ENCODE measurements at places on chromosomes 4 and X.

DNA sequence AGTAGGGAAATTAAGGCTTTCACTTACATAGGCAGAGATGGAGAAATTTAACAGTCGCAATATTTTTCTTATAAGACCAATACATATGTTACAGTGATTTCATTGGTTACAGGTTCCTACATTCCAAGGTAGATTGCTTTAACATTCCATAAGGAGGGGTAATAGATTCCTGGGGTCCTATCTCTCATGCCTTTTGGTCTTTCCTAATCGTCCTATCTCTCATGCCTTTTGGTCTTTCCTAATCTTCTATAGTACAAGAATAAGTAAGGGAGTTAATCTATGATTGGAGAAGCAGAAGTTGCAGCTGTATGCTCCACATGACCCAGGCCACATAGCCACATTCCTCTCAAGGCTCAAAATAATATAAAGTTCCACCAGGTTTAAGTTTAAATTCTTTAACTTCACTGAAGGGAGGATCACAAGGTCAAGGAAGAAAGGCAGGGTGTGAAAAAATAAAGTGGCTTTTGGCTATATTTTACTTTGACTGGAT, 285.0 kb upstream of the BOD1L1 start:
- DNase-seq, result no peak

- DNase-seq, result no peak
Observed at GRCh38 chr4:58940167-58940566, 1830.0 kb upstream of the IGFBP7 start.

DNA sequence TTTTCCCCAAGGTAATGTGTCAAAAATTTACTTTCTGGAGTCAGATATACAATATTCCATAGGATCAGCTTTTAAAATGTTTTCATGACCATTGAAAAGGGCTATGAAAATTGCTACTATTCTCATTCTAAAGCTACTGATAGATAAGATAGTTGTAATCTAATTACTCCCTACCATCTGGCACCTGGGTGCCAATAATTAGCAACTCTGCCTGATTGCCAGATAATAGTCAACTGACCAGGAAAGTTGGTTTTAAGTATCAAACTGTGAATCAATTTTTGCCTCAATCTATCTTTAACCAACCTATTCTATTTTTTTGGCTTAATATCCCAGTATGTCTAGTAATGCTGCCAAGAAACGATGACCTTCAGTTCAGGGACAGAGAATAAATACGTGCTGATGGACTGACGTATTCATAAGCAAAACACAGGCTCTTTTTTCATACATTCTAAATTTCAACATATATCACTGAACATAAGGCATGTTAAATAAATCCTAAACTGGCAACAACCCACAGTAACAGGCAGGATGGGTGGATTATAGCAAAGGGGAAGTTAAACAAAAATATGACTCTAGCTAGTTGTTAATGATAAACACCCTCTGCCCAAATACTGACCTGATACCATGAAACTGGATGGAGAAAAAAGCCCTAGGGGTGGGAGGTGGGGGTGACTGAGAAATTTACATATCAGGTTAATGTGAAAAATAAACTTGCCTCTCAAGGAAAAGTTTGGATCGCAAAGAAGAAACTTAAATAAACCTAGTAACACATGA, 18.2 kb downstream of the SH3RF1 start:
- no peak for DNase-seq

- no peak for DNase-seq
Observed at GRCh38 chrX:78330540-78330939, 3.1 kb upstream of the CYSLTR1 start.

DNA sequence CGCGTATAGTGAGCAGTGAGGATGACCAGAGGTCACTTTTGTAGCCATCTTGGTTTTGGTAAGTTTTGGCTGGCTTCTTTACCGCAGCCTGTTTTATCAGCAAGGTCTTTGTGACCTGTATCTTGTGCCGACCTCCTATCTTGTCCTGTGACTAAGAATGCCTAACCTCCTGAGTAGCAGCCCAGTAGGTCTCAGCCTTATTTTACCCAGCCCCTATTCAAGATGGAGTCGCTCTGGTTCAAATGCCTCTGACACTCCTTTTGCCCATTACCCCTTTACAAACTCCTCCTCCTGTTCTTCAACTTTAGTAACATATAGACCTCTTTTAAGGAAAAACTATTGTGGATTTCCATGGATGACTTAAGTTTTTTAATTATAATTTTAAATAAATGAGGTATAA, 2.6 kb upstream of the INTU start:
- DNase-seq, result no peak

DNA sequence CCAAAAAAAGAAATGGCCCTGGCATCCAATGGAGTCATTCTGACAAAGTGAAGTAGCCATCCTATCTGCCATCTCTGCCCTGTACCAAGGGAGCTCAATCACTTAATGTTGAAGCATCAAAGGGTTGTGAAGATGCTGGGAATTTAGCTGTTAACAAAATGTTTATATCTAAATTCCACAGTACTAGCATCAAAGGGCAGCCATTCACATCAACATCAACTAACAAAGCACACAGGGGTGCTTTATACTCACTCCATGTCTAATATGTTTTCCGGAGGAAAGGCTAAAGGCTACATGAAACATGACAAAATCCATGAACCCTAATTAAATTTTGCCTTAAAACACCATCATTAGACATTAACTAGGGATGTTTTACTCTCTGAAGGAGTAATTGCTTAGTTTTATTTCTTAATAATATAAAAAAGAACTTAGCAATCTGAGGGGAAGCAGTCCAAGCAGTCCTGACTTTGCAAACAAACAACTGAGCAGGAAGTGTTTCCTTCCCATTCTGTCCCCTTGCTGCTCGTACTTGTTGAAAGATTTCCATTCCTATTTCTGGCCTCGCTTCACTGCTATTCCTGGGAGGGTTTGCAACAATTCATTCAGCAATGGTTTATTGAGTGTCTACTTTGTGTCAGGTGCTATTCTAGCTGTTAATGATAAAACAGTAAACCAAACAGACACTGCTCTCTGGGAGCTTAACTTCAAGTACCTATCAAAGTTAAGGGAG, 208.6 kb upstream of the SLC7A11 start:
- DNase-seq, result no peak

DNA sequence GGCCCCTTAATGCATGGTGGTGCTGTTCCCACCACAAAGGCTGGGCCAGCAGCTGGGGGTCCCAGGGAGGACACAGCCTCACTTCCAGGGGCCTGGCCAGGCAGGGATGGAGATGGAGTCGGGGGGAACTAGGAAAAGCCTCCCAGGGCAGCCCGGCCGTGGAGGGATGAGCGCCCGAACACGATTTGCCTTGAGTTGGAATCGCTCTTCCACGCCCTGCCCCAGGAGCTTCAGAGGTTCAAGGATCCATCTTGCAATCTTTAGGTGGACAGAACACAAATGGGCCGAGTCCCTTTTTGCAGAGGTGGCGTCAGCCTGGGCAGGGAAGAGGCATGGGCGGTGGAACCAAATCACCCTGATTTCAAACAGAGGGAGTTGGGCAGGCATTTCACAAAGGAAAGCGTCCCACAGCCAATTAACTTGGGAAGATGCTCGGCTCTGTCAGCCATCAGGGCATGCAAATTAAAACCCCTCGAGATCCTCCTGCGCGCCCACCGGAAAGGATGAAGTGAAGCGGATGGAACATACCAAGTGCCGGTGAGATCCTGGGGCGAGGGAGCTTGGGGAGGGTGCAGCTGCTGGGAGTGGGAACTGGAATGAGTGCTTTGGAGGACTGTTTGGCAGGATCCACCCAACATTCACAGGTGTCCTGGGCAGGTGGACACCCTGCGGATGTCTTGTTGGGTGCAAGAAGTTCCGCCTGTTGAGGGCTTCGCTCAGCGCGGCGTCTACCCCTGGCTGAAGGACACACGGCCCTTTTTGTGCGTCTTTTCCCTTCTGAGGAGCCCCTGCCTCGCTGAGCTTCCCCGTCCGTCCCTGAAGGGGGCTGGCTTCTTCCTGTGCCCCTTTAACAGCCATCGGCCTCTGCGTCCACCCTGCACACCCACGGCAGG, 75.7 kb downstream of the HTRA3 start:
- no peak for DNase-seq

DNA sequence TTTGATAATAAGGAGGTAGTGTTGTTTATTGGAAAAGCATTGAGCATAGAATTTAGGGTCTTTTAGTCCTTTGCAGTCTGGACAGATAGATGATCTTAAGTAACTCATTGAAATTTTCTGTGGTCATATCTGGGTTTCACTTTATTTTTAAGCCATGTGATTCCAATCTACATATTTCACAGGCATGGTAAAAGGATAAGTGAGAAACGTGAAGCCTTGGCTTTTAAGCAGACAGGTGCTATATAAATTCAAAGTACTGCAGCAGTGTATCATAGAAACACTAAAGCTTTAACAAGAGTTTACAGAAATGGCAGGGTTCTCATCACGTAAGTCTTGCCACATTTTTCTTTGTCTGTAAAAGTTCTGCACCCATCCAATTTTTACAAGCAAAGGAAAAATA, 4.9 kb downstream of the PLS3 start:
- no peak for DNase-seq

- no peak for DNase-seq
Observed at GRCh38 chr4:185242749-185243533, 33.5 kb downstream of the SNX25 start.

DNA sequence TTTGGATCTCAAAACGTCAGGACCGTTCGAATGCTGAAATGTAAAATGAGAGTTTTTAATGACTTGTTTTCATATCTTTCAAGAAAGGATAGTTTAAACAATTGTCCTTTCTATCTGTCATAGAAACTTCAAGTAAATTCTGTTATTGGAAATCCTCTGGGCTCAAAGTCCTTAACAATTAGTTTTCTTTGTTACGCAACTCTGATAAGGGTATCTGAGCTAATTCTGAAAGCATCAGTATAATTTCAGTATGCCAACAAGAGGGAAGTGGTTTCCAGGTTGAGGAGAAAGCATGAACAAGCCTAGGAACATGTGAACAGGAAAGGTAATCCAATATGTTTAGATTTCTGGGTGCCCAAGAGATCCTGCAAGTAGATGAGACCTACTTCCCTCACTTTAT, 22.0 kb downstream of the ADH7 start:
- no peak for DNase-seq

GRCh38 chrX:135009057-135009610, 13.2 kb downstream of the RTL8B start:
- DNase-seq, result no peak

DNA sequence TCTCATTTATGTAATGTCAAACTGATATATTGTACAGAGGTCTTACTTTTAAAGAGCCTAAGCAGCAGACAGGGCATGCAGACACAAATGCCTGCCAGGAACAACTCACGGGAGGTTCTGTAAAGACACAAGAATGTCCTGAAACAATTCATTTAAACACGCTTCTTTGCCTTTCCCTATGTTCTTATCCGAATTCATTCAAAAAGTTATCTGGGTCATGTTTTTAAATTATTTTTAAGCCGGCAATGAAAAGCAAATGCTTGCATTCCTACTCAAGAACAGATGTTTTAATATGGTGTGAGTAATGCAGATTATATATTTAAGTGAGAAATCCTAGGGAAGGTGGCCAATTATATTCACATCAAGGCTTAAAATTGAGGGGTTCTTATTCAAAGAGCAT, 192.6 kb downstream of the PDGFC start:
- no peak for DNase-seq

GRCh38 chr4:38866973-38867477, 581 bp upstream of the FAM114A1 start:
- DNase-seq, result no peak

DNA sequence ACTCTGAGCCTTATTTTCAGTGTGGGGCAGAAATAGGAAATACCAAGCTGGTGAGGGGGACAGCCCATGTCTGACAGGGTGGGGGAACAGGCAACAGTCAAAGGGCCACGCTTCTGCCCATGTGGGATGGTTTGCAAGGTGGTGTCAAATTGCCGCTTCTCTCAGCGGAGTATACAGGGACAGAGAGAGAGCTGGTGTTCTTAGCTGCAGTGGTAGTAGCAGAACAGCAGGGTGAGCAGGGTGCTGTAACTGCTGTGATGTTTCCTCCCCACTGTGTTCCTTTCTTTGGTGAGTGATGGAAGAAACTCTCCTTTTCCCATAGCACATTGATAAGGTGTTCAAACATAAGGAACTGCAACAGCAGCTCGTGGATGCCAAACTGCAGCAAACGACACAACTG, 37.9 kb downstream of the RBBP7 start:
- DNase-seq, result no peak

DNA sequence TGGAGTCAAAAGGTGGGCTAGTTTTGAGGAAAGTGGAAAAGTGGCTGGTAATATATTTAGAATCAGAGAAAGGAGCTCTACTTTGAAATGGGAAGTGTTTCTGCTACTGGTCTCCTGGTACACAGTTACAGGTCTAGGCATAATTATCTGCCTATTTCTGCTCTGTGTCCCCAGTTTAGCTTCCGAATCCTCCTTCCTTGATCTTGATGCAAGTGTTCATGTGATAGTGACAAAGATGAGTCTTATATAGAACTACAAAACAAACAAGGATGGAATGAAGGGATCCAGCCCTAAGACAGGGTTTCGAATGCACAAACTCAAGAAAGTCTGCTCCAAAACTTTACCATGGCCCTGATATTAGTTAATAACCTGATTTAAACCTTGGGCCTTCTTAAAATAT, 580.2 kb downstream of the INPP4B start:
- DNase-seq, result no peak

DNA sequence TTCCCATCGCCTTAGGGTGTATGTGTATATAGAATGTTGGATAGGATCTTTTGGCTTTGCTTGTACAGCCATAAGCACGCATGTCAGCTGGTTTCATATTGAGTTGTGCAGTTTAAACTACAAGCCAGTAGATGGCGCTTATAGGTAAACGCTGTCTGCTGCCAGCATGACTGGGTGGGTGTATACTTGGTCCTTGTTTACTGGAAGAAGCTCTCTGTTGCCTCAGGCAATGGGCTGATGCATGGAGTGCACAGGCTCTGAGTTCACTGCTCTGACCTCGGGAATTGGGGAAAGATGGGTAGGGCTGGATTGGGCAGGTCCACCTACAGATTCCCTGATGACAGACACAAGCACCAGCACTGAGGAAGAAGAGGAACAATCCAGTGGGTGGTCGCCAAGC, 831.5 kb downstream of the STIM2 start:
- no peak for DNase-seq
